ENCODE measurements at places on chromosomes 16 and 17. TPM values are rescaled to one million over a fixed set of nuclear protein-coding genes. Genes with fewer than 3 reads are reported as not detected.

- no peak for DNase-seq
Measured at GRCh38 chr17:50220811-50221210, 19.4 kb upstream of the COL1A1 start.

- no peak for DNase-seq
Measured at GRCh38 chr16:27462200-27462845, 60.3 kb downstream of the IL21R start.

Gene JUP
- 9.4 TPM for polyA plus RNA-seq

Gene METRN
- polyA plus RNA-seq, result 40.3 TPM

Gene ZKSCAN2
- 1.4 TPM for polyA plus RNA-seq

Gene KRTAP4-3
- polyA plus RNA-seq, result not detected

Gene TBC1D3K
- not detected for polyA plus RNA-seq
